ENCODE measurements at places on chromosomes 16 and 17. TPM values are rescaled to one million over a fixed set of nuclear protein-coding genes. Genes with fewer than 3 reads are reported as not detected.
A peak's percentile ranks its signal among the peaks of the same experiment; 100 is the strongest.

- DNase-seq, result peak; percentile 64
These were observed 1.2 kb downstream of the RTN4RL1 start for GRCh38 chr17:2023692-2024571.

- no peak for DNase-seq
These were observed 25.8 kb downstream of the PEMT start for GRCh38 chr17:17565471-17566339.

DNA sequence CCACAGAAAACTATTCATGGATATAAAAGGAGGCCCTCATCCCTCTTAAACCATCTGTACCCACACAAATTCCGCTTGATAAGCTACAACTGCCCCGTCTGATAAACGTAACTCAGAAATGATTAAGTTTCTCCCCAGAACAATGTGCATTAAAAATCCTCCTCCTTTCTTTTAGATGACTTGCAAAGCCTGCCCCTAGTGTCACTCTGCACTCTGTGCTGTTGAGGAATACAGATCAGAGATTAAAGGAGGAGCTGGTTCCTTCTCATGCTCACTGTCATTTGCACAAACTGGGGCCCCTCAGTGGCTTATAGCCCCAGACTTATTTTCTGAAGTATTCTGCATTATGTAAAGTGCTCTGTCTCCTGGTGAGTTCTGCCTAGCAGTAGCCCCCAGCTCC is 33.3 kb downstream of the CDRT15 start:
- DNase-seq, result no peak

DNA sequence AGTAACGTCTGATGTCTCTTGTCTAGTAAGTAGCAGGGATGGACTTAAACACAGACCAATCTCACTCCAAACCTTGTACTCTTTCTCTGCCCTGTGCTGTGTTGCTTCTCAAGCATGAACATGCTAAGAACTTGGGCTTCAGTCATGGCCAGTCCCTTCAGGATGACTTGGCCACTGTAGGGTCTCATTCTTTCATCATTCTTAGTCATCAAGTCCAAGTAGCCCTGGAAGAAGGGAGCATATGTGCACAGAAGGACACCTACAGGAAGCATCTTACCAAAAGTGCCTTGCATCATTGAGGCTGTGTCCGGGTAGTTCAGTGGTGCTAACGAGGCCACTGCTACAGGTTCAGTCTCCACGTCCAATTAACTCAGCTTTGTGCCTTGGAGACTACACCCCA is 80.7 kb downstream of the CDK5R1 start:
- no peak for DNase-seq

DNA sequence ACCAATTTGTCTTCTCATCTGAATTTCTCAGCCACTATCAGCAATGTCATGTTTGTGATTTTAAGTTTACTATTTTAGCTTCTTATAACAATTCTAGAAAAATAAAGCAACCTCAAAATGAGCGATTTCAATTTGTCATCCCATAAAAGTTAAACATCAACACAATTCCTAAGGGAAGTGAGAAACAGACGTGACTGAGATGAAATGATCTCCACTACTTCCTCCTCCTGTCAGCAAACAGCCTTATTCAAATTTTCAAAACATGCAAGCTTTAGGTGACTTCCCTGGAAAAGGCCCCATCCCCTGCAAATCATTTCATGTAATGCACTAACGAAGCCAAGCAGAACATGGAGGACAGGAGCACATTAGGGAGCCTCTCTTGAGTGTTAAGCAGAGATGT is 64.9 kb downstream of the ZNF652 start:
- DNase-seq, result no peak

- peak; percentile 48 for DNase-seq
These were observed 805 bp downstream of the HNF1B start for GRCh38 chr17:37743875-37744632.

DNA sequence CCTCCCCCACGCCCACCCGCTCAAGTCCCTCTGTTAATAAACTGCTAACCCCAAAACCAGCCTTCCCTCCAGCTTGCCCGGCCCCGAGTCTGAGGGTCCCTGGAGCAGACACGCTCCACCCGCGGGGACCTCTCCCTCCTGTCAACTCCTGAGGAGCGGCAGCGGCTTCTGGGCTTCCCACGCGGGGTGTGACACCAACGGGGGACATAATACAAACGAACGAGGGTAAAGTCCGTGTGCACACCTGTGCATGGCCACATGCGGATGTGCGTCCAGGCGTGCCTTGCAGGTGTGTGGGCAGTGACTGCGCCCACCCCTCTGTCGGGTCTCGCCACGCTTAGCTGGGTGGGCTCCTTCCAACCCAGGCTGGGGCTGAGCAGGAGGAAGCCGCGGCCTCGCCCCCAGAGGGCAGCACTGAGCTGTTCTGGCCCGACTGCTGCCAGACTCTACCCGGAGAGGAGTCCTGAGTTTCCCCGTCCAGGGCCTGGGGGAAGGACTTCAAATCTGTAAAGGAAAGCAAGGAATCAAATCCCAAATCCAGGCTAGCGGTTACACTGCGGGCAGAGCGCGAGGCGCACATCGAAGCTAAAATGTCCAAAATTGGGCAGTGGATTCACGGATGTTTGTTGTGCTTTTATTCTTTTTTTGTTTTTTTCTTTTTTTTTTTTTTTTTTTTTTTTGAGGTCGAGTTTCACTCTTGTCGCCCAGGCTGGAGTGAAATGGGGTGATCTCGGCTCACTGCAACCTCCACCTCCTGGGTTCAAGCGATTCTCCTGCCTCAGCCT is 24.2 kb upstream of the KRT17 start:
- peak; percentile 87 for DNase-seq

DNA sequence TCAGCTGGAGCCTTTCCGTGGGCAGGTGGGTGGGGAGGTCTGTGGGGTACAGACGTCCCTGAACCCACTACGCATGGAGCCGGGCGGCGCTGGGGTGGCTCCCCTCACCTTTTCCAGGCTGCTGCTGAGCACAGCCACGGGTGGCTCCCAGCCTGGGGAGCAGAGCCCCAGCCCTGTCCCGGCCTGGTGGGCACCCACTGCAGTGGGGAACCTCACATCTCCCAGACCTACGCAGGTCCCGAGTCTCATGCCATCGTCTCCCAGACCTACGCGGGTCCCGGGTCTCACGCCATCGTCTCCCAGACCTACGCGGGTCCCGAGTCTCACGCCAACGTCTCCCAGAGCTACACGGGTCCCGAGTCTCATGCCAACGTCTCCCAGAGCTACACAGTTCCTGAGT is 17.0 kb upstream of the APRT start:
- DNase-seq, result no peak

- DNase-seq, result no peak
These were observed 2.9 kb downstream of the HIGD1B start for GRCh38 chr17:44850612-44851011.

- DNase-seq, result no peak
These were observed 938 bp downstream of the NCOR1 start for GRCh38 chr17:16214190-16215001.

DNA sequence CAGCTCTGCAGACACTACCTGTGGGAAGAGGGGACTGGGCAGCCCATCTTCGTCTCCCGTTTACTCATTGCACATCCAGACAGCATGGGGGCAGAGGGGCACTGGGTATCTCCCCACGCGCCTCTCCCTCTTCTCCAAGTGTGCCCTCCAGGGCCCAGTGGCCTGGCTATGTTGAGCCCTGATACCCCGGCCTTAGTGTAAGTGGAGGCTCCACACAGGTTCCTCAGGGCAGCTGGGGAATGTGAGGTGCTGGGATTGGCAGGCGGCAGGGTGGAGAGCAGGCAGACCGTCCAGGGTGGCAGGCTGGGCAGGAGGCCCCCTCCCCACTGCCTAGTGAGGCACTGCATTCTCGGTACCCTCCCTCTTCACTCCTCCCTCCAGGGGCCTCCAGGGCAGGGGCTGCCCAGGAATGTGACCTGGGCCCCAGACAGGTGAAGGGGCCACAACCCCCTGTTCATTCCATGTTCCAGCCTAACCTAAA is 13.2 kb upstream of the NAGLU start:
- no peak for DNase-seq

DNA sequence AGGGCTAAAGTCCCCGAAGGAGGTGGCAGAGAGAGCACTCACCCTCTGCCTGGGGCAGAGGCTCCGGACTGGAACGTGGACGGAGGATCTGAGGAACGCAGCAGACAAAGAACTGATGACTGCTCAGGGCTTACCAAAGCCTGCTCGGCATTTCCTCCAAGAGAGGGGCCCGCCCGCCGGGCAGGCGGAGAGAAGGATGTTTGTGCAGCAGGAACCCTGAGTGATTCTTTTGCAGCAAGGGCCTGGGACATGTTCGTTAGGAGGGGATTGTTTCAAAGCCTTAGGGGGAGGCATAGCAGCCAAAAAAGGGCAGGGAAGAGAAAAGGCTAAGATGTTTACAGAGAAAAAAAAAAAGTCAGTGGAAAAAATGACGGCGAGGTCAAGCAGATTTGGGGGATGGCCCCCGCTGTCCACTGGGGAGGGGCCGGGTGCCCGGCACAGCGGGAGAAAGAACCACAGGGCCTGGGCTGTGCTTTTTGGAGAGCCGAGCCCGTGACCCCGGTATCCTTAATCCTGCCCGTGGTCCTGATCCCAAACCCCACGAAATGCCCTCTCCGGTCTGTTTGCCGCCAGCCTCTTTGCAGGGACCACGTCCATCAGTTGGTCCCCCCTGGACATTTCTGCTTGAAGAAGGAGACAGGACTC is 129.3 kb downstream of the NTN1 start:
- no peak for DNase-seq

- DNase-seq, result no peak
These were observed 19.6 kb upstream of the CEP20 start for GRCh38 chr16:15907863-15908478.

- DNase-seq, result no peak
These were observed 39.0 kb downstream of the HLF start for GRCh38 chr17:55303701-55304145.

- DNase-seq, result no peak
These were observed 25.4 kb downstream of the ZFP90 start for GRCh38 chr16:68564382-68564985.

DNA sequence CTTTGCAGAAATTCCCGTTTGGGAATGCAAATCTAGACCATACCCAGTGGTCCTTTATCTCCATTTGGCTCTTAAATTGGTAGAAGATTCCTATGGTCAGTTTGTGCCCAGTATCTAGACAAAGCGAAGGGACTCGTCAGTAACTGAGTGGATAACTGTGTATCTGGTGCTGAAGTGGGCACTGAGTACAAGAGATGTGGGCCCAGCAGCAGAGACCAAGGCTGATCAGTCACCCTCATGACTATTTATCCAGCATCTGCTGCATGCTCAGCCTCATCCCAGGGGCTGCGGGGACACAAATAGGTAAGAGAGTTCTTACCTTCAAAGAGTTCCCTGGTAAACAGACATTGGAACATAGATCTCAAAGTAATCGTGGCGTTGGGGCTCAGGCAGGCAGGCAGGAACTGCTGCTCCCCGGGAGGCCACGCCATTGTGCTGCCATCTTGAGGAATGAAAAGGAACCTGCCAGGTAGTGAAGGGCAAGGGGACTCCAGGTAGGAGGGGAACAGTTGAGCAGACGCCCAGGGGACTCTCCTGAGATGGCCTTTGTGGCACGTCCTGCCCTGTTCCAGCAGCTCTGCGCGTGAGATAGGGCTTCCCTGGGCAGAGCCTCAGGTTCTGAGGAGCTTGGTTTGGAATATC is 10.3 kb downstream of the NT5M start:
- peak; percentile 46 for DNase-seq

DNA sequence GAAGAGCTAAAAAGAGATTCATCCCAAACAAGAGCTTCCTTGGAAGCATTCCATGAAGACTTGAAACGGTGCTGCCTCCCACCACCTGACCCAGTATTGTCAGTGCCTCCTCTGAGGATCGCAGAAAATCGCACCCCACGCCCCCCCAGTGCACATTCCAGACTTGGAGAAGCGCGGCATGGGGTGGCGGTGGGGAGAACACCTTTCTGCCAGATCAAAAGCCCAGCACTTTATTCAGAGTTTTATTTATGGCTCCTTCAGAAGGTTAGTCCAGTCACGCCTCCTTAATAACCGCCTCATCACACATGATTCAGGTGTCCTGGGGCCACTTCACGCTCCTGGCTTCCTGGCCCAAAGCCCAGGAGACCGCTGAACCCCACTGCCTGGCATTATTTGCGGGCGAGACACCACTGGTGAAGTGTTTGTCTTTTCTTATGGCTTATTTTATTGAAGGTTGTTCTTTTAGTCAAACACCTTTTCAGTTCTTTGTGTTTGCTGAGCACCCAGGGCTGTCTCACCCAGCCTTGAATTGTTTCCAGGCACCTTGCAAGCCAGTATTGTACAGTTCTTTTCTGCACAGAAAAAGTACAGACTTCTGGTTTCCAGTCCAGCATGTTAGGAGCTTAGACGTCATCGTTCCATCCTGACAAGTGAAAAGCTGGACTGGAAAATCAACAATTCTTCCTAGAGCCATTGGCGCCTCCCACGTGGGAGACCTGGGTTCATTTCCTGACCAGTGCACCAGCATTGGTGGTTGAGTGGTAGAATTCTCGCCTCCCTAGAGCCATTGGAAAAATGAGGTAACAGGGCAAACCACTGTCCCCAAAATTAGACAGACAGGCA is 79.6 kb upstream of the CACNG5 start:
- no peak for DNase-seq

- no peak for DNase-seq
These were observed 31.1 kb upstream of the SLC47A1 start for GRCh38 chr17:19502517-19502916.

- DNase-seq, result no peak
These were observed 52.9 kb upstream of the MAF start for GRCh38 chr16:79653373-79653891.

DNA sequence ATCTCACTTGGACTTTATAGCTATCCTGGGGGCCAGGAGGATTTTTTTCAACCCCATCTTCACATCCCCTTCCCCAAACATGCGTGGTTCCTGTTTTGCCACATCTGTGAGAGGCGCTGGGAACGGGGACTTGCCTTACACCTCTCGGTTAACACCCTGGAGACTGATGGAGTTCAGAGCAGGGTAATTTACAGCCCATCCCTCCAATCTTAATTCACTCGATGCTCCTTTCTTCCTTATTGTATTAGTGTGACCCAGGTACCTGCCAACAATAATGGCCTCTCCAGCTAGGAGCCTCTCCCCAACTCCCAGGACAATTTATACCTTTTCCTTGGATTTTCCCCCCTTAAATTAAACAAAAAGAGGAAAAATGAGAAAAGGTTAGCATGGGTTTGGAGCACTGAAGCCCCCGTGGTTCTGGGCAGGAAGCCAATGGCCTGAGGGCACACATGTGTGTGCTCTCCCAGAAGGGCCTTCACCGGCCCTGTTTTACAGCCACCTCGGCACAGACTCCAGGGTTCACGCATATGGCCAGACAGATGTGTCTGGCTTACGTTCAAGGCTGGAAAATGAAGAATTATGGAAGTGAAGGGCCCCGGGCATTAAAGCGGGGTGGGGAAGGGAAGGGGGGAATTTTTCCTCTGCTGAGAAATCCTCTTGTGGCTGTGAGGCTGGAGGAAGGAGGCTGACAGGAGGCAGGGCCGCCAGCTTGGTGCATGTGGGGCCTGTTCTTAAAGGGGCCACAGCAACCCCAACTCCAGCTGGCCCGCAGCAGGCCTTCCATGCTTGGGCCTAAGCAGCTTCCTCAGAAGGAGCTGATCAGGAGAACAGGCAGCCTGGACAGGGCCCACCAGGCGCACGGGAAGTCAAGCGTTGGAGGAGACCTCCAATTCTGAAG is 21.4 kb downstream of the HIC1 start:
- no peak for DNase-seq

Gene EME1
- total RNA-seq, result 10.1 TPM

Gene SLC6A2
- not detected for total RNA-seq

Gene CPHXL
- not detected for total RNA-seq

Gene IL21R
- not detected for total RNA-seq

Gene KRT32
- not detected for total RNA-seq

Gene KRT24
- total RNA-seq, result not detected
